ENCODE measurements at places on chromosomes 1 and 21. TPM values are rescaled to one million over a fixed set of nuclear protein-coding genes. Genes with fewer than 3 reads are reported as not detected.

DNA sequence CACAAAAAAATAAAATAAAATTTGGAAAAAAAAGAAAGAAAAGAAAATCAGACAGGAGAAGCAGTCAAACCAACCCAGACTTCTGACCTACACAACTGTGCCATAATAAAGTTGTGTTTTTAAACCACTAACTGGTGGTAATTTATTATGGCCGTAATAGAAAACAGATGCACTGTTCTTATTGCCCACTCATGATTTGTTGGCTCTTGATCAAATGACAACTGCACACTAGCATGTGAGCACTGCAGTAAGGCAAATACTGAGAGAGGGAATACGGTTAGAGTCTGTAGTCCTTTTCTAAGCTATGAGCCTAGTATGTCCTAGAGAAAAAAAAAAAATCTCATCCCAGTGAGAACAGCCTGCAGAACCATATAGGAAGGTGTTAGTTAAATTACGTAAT lies 61.2 kb upstream of the TNR start:
- no peak for DNase-seq

GRCh38 chr1:56125316-56125715 lies 454.0 kb downstream of the PLPP3 start:
- no peak for DNase-seq

GRCh38 chr1:12424087-12424529 lies 193.9 kb downstream of the DHRS3 start:
- no peak for DNase-seq

Gene ZNF683
- not detected for total RNA-seq

DNA sequence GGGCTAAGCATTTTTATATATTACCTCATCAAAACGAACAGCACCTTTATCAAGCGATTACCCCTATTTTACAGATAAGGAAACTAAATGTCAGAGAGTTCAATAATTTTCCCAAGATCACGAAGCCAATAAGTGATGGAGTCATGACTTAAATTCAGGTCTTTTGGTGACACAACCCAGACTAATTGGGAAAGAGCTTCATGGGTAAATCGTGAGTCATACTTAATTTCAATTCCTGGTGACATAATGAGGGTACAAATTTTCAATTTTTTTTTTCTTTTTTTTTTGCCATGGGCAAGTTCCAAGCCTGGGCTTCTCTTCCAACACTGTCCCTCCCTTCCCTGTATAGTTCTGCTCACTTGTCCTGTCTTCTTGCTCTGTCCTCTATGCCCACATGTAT lies 30.1 kb upstream of the IL10 start:
- DNase-seq, result no peak

DNA sequence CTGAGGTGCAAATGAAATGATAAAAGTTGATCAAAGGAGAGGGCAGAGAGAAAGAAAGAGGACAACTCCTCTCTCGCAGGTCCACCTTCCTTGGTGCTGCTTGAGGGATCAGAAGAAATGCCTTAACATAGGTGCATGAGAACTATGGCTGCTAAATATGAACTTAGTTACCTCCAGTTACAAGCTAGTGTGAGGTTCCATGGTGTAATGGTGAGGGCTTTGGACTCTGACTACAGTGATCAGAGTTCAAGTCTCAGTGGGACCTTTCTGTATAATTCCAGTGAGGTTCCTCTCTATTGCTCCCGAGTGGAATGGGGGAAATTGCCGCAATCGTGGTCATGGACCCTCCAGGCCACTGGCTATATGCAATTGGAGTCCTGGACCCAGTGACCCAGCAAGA lies 387.3 kb downstream of the FAM72C start:
- no peak for DNase-seq

- no peak for DNase-seq
These were observed 25.0 kb upstream of the CCDC27 start for GRCh38 chr1:3727042-3727824.

DNA sequence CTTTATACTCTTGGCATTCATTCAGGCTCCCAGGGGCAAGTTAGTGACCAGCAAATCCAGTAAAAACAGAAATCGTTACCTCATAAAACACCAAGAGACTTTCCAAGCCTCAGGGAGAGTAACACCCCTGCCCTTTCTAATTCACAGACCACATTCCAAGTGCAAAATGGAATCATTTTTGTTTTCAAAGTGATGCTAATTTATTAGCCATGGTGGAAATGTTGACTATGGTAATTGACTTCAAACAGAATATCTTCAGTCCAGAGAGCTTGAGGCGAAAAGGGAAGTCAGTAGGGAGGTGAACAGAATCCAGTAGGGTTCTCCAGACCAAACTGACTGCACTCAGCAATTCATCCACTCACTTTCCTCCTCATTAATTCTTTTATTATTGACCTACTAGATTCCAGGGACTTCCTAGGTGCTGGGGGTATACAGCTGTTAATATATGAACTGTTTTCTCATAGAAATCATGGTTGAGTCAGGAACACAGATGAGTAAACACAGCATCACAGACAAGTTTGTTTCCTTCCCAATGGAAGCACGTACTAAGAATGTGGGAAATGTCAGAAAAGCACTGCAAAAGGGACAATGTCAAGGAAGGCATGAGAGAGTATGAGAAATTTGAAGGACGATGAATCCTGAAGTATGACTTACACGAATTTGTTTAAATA lies 388.5 kb upstream of the C1orf87 start:
- no peak for DNase-seq

- no peak for DNase-seq
These were observed 126.6 kb downstream of the ACTL8 start for GRCh38 chr1:17881761-17882160.

DNA sequence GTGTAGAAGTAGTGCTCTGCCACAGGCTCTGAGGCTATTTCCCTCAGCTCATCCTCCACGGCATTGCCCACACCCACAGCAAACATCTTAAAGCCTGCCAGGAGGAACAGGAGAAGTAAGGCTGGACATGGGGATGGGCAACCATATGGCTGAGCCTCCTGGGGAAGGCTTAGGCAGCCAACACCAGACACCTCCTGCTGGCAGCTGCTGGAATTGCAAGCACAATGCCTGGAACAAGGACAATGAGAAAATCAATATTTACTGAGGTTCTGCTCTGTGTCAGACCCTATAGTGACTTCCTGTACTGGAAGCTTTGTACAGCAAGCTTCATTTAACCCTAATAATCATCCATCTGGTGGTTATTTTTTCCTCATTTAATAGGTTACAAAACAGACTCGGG lies 8.2 kb downstream of the MATN1 start:
- no peak for DNase-seq

DNA sequence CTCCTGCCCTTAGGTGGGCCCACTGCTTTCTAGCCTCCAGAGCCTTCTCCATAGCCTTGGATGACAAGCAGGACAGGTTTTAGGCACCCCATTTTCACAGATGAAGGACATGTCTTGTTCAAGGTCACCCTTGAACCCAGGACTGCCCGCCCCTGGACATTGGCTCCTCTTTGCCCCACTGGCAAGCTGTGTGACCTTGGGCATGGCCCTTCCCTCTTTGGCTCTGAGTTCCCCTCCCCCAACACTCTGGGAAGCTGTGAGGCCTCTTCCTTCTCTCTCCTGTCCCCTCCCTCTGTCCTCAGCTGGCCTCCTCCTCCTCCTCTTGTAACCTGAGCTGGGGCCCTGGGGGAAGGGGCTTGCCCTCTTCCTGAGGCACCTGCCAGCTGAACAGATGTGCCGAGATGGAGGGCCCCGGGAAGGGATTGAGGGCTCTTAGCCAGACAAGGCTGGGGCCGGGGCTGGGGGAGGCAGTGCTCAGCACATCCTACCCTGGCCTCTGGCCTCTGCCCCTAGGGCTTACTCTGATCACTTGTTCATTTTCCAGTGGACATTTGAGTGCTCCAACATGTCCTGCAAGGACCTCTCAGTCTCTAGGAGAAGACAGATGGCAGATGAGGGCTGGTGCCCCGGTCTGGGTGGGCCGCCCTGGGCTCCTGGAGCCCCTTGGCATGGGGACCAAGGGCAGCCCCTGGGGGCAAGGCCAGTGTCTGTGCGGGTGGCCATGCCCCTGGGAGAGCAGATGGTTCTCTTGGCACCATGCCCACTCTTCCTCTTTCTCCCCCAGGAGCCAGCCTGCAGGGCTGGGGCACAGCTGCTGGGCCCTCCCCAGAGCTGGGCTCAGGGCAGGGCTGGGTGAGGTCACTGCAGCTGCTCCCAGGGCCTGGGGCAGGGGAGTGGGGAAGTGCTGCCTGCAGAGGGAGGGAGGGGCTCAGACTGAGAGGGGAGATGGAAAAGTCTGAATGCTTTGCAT lies 10.7 kb downstream of the FOXO6 start:
- no peak for DNase-seq

DNA sequence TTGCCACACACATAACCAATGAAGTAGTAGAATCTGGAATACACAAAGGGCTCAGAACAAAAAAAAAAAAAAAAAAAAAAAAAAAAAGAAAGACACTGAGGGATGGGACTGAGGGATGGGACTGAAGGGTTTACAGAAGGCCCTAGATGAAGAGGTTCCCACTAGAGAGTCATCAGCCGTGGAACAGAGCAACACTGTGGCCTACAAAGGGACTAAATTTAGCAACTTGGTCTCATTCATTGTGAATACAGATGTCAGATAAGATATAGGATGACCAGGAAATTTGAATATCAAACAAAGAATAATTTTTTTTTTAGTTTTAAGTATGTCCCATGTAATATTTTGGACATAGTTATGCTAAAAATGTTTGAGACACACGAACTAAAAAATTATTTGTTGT lies 62.1 kb downstream of the GLUL start:
- no peak for DNase-seq

- no peak for DNase-seq
These were observed 416.0 kb downstream of the SIPA1L2 start for GRCh38 chr1:232213928-232214327.

GRCh38 chr1:227728059-227728891 lies 6.8 kb downstream of the JMJD4 start:
- peak; percentile 81 for DNase-seq

Gene KRTAP13-2
- not detected for total RNA-seq

- no peak for DNase-seq
These were observed 87.7 kb downstream of the TGFBR3 start for GRCh38 chr1:91798241-91798648.

DNA sequence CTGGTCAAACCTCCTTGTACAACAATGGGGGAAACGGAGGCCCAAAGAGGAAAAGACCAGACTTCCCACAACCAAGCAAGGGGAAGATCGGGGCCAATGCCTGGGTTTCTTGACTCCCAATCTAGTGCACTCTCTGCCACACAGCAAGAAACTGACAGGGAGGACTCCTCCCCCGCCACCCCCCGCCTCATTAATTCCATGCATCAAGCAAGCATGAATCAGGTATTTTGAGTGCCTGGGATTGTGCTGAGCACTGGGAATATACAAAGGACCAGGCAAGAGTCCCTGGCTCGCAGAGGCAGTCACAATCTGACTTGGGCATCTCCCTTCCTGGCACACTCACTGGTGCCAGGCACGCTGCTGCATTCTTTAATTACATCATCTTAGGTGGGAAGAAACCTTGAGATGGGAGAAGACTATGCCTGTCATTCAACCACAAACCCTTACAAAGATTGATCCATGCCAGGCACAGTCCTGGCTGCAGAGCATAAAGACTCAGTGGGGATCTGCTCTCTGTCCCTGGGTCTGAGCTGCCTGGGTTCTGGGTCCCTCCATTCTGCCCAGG lies 4.4 kb upstream of the KCNC4 start:
- no peak for DNase-seq

Gene ZNF678
- 3.9 TPM for total RNA-seq

Gene IRF6
- total RNA-seq, result 21.8 TPM
